GM12891 (cell line): ENCODE measurements at places on chromosomes 12 and 14.

DNA sequence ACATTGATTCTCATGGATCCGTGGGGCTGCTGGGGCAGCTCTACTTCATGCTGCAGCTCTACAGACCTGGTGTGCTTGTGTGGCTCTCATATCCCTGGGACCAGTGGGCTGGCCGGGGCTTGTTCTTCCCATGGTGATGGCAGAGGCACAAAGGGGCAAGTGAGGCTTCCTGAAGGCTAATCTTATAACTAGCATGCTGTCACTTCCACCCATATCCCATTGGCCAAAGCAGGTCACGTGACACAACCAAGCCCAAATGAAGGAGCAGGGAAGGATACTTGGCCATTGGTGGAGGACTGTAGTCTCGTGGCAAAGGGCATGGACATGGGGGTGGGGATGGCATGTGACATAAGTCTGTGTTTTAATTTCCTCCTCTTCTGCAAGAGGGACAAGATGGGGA lies 9.9 kb downstream of the PLBD2 start:
- no peak for DNase-seq

DNA sequence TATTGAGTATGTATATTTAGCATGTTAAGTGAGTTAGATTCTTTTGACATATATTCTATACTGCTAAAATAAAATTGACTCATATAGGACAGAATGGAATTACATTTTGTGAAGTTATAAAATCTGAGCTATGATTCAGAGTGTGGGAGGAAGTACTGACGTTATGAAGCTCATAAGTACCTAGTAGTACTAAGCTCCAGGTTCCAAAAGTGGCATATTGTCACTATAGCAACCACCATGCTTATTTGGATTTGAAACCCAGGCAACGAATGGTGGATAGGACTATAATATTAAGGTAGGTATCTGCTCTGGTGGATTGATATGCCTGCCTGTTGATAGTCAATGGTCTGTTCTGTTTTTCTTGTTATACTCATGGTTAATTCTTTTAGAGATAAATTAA lies 2.2 kb upstream of the FBXO33 start:
- DNase-seq, result no peak

GRCh38 chr12:28223025-28223554 lies 32.8 kb downstream of the CCDC91 start:
- DNase-seq, result no peak

DNA sequence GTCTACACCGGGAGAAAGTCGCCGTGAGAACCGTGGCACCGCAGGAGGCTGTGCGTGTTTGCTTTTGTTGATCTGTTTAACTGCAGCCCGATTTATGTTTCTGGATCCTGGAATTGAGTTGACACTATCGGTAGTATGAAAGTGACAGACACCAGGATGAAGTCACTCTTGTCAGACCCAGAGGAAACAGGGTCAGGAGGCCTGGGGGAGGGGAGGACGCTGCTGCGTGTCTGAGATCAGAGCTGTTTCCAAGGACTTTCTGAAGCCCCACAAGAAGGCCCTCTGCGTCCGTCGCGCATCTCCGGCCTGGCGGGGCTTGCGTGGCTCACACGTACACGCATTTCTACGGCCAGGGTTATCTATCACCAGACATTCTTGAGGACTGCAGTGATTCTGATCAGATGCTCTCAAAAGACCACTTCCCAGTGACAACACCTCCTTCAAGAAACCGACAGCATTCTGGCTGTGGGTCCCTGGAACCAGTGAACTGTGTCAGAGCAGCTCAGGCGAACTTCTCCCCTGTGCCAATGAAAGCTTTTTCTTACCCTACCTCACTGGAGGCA lies 263.4 kb downstream of the ADGRD1 start:
- DNase-seq, result no peak

GRCh38 chr14:90693413-90693812 lies 122.8 kb downstream of the TTC7B start:
- DNase-seq, result no peak

- DNase-seq, result no peak
Observed at GRCh38 chr14:85675957-85676356, 146.0 kb downstream of the FLRT2 start.

DNA sequence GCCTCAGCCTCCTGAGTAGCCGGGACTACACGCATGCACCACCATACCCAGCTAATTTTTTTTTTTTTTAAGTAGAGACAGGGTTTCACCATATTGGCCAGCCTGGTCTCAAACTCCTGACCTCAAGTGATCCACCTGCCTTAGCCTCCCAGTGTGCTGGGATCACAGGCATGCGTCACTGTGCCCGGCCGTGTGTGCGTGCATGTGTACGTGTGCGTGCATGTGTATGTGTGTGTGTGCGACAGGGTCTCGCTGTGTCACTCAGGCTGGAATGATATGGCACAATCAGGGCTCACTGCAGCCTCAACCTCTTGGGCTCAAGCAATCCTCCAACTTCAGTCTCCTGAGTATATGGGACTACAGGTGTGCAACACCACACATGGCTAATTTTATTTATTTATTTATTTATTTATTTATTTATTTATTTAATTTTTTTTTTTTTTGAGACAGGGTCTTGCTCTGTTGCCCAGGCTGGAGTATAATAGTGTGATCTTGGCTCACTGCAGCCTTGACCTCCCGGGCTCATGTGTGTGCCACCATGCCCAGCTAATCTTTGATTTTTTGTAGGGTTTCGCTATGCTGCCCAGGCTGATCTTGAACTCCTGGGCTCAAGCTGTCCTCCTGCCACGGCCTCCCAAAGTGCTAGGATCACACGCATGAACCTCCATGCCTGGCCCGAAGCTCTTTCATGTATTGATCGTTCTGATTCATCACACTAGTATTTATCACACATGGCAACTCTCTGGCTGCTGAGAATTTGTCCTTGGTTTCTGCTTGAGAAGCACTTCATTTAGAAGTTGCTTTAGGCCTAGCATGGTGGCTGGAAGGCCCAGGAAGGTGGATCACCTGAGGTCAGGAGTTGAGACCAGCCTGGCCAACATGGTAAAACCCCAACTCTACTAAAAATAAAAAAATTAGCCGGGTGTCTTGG lies 35.9 kb upstream of the CLIP1 start:
- DNase-seq, result no peak

- no peak for DNase-seq
Observed at GRCh38 chr14:63378444-63378843, 59.7 kb upstream of the GPHB5 start.

DNA sequence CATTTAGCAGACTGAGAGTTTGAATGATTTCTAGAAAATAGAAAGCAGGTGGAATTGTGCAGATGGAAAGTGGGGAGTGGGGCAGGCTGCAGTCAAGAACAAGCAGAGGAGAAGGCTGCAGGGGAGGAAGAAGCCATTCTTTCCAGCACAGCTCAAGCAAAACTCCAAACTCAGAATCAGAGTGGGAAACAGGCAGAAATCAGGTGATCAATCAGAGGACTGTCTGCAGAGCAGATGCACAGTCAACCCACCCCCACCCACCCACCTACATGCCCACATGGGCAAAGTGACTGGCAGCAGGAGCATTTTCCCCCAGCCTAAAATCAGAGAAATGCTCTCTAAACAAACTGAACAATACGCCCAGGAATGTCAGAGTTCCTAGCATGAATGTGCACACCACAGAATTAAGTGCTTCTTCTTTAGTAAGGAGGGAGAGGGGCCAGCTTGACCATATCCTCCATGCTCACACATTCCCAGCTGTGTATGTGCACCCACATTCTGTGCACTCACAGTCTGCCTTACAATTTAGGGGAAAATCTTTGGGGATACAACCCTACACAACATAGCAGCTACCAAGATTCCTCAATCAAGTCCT lies 194.1 kb upstream of the PLEKHA5 start:
- DNase-seq, result no peak
